Spinal cord (tissue), 10 donors: ENCODE measurements at places on chromosomes 5 and 9. TPM values are rescaled to one million over a fixed set of nuclear protein-coding genes. Genes with fewer than 3 reads are reported as not detected.

- DNase-seq = no peak
Measured at GRCh38 chr5:125011014-125011413, 264.6 kb upstream of the ZNF608 start.

GRCh38 chr9:126449725-126450667 is 123.4 kb downstream of the MVB12B start:
- no peak for DNase-seq

GRCh38 chr9:86073839-86074238 is 25.5 kb downstream of the GOLM1 start:
- no peak for DNase-seq

DNA sequence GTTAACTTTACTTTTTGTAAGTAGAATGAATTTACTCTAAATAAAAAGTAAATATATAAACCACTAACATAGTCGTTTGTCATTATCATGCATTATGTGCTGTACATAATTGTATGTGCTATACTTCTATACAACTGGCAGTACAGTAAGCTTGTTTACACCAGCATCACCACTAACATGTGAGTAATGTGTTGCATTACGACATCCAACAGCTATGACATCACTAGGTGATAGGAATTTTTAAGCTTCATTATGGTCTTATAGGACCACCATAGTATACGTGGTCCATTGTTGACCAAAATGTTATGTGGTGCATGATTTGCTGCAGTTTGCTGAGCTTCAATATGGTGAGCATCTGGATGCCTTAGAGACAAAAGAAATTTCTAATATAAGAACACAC is 819.1 kb upstream of the GRAMD2B start:
- DNase-seq = no peak

Gene IL3
- total RNA-seq = not detected

DNA sequence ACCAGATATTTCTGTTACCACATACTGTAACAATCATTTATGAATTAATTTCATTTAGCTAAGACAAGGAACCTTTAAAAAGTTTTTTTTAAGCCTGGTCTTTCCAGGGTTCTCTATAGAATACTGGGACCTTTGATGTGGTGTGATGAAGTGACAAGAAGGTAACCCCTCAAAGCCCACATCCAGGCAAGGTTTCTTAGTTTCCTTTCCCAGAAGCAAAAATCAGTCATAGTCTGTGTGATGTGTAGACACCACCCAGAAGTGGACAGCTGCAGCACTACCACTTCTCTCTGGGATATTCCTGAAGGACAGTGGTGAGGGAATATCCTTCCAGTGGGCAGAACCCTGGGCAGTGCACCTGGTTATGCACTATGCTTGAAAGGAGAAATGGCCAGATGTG is 115.6 kb downstream of the TTC39B start:
- no peak for DNase-seq

GRCh38 chr9:86515221-86515620 is 161.0 kb upstream of the TUT7 start:
- no peak for DNase-seq

DNA sequence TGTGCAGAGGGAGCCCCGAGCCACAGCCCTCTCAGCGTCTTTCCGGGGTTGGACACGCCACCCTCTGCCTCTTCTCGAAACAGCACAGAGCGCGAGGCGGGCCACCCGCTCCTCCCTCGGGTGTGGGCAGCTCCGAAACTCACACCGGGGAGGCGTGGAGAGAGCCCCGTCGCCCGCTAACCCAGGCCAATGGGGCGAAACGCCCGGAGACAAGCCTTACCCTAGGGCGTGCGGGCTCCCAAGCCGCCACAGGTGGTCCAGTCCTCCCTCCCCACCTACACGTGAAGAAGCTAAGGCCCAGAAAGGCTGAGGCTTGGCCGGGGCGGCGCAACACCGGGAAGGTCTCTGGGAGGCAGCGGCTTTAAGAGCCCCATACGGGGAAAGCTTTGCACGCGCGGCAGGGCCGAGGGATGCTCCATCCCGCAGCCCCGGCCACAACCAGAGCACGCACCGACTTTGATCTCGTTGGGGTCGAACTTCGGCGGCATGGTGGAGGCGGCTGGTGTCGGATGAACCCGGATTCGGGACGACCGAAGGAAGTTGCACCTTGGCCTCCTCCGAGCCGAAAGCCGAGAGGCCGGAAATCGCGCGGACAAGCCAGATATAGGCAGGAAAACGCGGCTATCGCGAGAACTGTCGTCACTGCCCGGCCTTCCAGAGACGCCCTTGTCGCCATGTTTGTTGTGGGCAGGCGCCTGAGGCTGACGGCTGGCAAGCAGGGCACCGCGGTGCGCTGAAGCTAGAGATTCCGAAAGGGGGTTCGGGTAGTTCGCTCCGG is at the start of the genes LRSAM1 and RPL12:
Gene LRSAM1, plus strand, starts transcription at position 681 of the 778 bp plus-strand sequence. CDS start 3,018 bp downstream, outside the sequence.
Gene RPL12, minus strand, starts transcription at position 577 of the 778 bp plus-strand sequence. Its CDS starts 89 bp downstream, at position 488.
- peak; percentile 99 for DNase-seq

- no peak for DNase-seq
Measured at GRCh38 chr5:64108674-64109073, 57.0 kb upstream of the RNF180 start.

Gene ATP6V1G1
- 119 TPM for total RNA-seq

DNA sequence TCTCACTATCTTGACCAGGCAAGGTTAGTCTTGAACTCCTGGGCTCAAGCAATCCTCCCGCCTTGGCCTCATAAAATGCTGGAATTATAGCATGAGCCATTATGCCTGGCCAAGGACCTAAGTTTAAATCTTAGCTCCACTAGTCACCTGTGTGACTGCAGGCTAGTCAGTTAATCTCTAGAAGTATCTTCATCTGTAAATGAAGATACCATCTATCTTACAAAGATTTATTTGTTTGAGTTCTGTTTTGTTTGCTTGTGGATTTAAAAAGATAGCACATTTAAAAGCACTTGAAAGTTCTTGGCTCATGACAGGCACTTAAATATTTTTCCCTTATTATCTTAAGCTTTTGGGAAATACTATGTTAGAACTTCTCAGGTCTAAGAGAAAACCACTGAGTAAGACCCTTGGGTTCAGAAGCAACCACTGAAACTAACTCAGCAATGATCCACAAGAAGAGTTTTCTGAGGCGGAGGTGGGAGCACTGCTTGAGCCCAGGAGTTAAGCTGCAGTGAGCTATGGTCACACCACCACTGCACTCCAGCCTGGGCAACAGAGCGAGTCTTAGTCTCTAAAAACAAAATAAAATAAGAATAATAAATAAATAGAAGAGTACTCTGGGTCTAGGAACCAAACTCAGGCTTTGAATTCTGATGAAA is 19.1 kb downstream of the TMEM245 start:
- no peak for DNase-seq

Gene ECSCR
- 10.3 TPM for total RNA-seq

Gene SNCB
- total RNA-seq = 47.2 TPM
